ENCODE measurements at places on chromosomes 2 and 18.

- no peak for DNase-seq
Measured at GRCh38 chr2:100017633-100018032, 124.8 kb downstream of the AFF3 start.

DNA sequence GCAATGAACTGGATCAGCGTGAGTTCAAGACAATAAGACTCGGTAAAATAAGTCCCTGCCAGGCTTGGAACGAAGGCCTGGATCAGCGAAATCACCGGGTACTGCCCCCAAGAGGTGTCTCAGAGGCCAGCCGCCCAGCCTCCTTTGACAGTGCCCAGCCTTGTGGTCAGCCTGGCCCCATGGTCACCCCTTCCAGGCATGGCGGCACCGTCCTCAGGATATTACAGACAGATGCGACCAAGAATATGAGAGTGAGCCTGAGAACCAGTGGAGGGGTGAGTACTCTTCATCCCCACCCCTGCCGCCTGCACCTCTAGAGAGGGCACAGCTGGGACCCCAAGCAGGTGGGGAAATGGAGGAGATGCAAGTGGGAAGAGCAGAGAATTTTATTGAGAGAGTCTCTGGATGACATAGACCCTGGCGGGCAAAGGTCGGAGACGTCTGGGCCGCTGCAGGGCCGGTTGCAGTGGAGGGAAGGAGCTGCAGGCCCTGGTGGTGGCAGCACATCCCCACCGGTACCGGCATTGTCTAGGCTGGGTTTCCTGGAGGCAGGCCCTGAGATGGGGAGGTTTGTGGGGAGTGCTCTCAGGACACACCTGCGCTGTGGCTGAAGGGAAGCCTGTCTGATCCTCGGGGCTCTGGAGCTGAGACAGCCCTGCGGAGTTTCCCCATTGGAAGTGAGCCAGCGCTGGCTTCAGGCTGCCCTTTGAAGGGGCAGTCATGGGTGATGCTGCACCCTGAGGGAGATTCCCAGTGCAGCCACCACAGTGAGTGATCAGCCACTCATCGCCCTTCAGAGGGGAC lies 190.0 kb downstream of the SEPTIN10 start:
- DNase-seq = no peak

GRCh38 chr2:18123211-18123570 lies 244.7 kb downstream of the KCNS3 start:
- no peak for DNase-seq

GRCh38 chr2:128536925-128537620 lies 218.4 kb upstream of the HS6ST1 start:
- no peak for DNase-seq

- DNase-seq = no peak
Measured at GRCh38 chr2:231807020-231807419, 20.8 kb downstream of the COPS7B start.

- DNase-seq = no peak
Measured at GRCh38 chr2:166365803-166366420, 9.8 kb downstream of the SCN9A start.

DNA sequence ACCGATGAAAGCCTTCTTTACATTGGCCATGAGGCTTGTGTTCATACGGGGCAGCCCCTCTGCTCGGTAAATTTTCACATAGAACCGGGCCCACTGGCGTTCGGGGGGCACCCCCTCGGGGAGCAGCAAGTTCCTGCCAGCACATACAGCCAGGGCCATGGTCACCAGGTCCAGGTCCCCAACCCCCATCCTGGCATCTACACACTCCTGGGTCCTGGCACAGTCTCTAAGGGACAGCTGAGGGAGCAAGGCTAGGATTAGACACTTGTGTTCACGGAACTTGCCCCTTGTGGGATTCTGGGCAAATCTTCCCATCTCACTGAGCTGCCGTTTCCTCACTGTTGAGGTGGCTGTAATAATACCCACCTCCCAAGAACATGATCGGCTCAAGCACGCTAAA lies 5.6 kb upstream of the OTOF start:
- DNase-seq = no peak

DNA sequence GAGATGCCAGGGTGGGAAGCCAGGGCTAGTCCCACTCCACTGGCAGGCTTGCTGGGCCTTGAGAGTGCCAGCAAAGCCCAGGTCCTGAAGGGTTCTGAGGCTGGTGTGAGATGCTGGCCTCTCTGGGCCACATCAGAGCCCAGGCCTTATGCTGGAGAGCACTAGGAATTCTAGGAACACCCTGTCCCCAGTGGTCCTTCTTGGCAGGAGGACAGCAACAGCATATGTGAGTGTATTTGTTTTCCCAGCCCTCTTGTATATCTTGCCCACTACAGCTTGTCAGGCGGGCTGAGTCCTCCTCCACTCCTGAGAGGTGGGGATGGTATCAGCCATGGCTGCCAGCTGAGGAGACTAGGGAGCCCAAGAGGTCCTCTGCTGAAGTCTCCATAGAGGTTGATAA lies 327.0 kb downstream of the PDE11A start:
- no peak for DNase-seq

DNA sequence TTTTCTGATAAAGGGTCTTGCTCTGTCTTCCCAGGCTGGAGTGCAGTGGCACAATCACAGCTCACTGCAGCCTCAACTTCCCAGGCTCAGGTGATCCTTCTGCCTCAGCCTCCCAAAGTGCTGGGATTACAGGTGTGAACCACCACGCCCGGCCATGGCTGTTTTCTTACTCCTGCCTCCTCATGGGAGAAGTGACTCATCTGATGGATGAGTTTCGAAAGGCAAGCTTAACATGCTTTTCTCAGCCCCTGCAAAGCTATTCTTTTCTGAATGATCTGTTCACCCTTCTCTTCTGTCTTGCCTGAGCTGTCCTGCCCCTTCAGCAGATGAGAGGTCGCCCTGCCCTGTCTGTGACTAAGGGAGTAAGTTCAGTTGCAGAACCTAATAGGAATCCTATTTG lies 929 bp upstream of the CREG2 start:
- no peak for DNase-seq

GRCh38 chr18:73660931-73661856 lies 486.4 kb downstream of the FBXO15 start:
- no peak for DNase-seq

- no peak for DNase-seq
Measured at GRCh38 chr18:10896851-10897250, 252.5 kb downstream of the PIEZO2 start.

DNA sequence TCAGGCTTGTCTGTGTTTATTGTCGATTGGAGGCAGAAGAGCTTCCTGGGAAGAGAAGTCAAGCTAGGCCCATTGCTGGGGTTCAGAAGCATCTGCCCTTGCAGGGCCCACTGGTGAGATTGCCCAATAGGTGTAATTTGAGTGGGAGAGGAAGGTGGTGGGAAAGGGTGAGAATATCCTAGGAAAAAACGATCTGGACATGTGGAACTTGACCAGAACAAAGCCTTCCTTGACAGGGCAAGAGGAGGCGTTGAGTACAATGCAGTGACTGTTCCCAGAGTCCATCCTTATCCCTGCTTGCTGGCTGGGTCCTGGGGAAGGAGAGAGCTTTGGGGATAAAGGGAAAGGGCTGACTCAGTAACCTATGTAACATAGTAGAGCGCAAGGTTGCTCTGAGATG lies 27.1 kb downstream of the NABP1 start:
- no peak for DNase-seq

- DNase-seq = no peak
Measured at GRCh38 chr2:88845772-88846661, 154.5 kb downstream of the RPIA start.

DNA sequence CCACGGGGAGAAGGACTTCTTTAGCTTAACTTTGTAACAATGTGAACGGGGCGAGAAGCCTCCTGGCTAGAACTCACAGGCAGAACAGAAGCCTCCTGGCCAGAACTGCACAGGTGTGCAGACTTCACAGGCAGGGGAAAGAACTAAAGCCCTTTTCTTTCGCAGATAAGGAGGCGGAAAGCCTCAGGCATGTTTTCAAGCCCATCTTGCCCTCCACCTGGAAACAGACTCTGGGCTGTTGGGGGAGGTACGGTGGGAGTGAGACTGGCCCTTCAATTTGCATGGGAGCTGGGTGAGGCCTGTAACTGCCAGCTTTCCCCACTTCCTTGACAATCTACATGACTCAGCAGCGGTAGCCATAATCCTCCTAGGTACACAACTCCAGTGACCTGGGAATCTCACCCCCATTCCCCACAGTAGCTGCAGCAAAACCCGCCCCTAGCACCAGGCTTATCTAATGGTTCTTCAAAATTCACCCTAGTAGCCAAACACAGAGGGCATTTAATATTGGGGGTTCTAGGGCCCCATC lies 22.9 kb upstream of the ABCA12 start:
- no peak for DNase-seq
